ENCODE measurements at places on chromosomes 5 and 9.

DNA sequence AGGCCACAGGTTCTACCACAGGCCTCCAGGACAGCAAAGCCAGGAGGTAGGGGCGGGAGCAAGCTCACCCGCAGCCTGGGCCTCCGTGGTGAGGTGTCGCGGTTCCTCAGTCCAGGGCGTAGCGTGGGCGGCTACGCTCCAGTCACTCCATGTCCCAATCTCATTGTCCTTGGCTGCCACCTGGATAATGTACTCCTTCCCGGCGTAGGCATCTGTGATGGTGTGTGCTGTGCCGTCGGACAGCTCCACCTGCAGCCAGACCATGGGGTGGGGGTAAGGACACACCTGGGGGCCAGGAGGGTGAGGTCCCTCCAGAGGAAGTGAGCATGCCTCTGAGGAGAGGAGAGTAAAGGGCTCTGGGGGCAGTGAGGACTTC is 29.8 kb upstream of the ENHO start:
- DNase-seq = no peak

GRCh38 chr5:113271745-113272454 is 162.9 kb downstream of the TSSK1B start:
- no peak for DNase-seq

DNA sequence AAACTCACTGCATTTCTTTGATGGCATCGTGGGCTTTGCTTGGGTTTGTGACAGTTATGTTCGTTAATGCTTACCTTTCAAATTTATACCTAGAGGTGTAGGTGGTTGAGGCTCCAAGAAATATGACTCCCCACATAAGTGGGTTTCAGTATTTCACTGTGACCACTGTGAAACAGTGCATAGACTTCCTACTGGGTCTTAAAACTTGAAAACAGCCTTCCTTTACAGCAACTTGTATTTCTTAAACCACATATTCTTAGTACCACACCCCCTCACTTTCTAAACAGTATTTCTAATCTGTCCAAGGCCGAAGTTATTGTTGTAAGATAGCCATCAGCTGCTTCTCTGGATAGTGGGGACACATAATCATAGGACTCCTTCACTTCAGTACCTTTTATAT is 48.3 kb downstream of the TMEFF1 start:
- no peak for DNase-seq

DNA sequence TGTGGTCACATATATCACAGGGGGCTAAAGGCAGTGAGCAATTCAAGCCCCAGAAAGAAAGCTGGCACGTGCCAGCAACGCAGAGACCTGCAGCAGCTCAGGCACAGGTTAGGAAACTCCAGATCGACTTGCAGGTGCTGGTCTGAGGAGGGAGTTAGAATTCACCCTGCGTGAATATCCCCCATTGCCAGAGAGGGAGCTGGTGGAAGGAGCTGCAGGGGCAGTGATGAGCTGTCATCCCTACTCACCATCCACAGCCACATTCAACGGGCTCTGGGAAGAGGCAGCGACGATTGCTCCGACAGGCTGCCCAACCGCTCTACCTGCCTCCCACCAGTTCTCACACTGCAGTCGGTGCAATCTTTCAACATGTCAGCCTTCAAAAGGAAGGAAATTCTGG is 40.8 kb upstream of the CLK4 start:
- DNase-seq = no peak

- DNase-seq = no peak
These were observed 30.0 kb upstream of the RICTOR start for GRCh38 chr5:39104221-39104620.

DNA sequence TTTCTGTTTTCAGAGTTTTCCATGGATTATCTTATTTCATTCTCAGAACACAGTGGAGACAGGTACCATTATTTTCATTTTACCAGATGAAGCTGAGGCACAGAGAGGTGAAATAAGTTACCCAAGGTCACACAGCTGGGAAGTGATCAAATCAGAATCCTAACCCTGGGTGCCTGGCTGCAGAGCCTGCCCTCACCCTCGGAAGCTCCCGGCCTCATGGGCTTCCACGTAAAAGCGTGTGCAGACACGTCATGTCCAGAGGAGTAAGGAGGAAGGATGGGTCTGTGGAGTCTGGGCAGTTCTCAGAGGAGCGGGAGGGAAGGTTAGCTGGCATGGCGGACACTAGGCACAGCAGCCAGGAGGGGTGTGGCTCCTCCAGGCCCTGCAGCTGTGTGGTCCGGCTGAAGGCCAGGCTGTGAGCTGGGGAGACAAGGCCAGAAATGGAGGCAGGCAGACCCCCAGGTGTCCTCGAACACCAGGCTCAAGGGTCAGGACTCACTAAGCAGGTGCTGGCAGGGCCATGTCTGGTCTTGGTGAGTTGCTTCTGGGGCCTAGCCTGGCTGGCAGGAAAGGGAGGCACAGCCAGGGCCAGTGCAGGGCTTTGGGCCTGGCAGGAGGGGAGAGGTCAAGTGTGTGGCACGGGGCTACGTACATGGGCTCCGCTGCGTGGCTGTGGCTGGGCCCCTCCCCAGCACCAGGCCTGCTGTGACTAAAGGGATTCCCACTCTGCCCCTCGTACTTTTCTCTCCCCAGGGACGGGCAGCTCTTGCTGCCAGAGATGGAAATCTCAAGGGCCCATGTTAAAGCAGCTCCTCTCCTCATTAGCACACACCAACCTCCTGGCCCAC is 5.6 kb downstream of the TBC1D9B start:
- DNase-seq = no peak

DNA sequence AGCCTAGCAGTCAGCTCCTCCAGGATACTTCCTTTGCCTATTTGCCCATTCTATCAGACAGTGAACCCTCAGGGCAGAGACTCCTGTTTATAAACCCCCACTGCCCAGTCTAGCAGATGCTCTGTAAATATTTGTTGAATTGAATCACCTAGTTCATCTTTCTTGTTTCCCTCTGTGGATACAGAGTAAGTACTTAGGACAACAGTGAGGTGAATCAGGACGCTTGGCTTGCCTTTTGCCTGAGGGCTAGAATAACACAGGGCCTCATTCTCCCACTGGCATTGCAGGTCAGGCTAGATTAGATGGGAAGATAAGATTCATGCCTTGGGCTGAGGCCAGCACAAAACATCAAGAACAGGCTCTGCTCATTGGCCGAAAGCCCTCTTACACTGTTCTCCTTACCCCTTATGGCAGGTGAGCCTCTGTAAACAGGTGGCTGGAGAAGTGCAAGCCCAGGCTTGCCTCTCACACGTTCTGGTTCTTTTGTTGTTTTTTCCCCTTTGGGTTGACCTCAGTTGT is 22.2 kb downstream of the TNFSF8 start:
- DNase-seq = no peak

DNA sequence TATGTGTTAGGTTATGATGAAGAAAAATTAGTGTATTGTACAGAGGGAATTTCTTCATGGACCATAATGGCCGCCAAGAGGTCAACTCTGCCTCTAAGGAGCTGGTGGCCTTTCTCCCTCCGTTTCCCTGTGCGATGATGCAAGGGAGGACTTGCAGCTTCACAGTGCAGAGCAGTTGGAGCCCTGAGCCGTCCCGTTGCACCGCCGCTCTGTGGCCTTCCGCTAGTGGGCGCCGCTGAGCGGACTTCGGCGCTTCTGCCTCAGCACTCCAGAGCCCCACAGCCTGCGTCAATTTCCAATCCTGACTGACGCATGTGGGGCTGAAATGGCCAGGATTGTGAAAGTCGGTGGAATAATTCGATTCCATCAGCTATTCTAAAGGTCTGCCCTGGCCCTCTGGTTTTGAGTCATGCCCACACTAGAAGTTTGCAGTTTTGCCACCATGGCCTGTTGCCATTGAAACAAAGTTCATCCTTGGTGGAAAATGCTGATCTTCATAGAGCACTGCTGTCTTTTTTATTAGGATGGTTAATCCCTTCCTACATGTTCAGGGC is 22.7 kb upstream of the LECT2 start:
- no peak for DNase-seq

DNA sequence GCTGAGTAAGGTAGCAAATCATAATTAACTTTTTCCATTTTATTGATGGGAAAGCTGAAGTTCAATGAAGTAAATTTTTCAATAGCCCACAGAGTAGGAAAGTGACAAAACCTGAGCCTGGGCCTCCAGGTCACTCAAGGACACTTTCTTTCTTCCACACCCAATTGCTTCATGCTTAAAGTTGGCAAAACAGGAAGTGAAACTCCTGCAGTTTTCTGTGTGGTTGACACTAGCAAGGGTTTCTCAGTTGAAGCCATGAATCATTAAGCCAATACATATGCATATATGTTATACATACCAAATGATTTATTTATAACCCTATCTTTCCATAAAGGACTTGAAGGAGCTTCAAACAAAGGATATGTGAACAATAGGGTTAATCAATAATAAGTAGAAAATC is 13.9 kb downstream of the TLR4 start:
- DNase-seq = no peak

GRCh38 chr9:129822898-129823541 is 916 bp downstream of the TOR1A start:
- DNase-seq = no peak

DNA sequence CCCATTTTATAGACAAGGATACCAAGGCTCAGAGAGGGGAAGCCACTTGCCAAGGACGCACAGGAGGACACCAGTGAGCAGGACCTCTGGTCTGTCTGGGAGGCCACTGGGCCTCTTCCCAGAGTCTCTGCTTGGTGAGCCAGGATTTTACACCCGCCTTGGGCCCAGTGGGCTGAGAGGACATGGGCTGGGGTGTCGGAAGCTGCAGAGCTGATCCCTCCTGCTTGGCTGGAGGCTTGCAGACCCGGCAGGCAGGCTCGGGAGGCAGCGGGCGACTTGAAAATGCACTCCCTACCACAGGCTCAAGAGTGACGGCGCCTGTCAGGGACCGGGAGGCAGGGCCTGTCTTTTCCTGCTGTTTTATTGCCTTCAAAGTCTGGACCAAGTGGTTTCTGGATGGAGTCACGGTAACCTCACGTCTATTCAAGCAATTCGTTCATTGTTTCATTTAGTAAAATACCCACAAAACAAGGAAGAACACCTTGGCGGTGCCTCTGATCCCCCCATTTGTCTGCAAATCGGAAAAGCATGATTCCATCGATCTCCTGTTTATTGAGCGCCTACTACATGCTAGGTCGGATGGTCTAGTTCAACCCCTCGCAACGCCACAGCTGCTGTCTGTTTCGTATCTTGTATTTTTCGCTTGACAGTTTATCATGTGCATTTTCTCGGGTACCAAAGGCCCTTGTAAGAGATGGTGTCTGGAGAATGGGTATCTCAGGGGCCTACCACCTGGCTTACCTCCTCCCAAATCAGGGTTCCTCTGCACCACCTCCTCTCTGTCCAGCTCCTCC is 108.1 kb upstream of the IER5L start:
- DNase-seq = no peak

- no peak for DNase-seq
These were observed 16.5 kb downstream of the BRD3 start for GRCh38 chr9:134051319-134051718.

DNA sequence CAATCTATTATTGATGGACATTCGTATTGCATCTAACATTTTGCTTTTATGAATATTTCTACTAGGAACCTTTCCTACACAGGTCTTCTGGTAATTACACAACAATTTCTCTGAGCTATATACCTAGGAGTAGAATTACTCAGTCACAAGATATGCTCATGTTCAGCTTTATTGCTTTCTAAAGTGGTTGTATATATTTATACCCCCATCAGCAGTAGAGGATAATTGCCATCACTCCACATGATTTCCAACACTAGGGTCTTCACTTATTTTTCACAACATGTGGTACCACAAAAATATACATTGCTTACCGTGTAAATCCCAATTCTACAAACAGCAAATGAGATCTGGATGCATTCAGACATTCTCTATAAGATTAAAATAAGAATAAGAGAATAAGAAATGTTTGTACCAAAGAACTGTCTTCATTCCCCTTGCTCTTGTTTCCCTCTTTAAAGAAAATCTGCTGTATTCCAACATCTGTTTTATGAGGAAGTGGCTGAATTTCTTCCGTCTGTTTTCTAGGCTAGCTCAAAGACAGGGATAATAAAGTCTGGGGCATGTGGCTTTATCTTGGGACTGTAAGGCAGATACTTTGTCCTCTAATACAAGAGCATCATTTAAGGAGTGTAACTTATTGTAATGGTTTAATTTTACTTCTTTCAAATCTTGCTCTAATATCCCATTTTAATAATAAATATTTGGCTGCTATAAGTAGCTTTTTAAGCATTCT is 28.2 kb downstream of the ARL15 start:
- no peak for DNase-seq

- no peak for DNase-seq
These were observed 852 bp downstream of the ARHGEF37 start for GRCh38 chr5:149581931-149582768.

DNA sequence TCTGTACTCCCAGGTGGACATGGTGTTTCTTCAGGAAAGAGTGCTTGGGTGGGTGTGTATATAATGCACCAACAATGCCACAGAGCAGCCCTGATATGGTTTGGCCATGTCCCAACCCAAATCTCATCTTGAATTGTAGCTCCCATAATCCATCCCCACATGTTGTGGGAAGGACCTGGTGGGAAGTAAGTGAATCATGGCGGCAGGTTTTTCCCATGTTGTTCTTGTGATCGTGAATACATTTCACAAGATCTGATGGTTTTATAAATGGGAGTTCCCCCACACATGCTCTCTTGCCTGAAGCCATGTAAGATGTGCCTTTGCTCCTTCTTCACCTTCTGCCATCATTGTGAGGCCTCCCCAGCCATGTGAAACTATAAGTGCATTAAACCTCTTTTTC is 158.5 kb downstream of the NR3C1 start:
- DNase-seq = no peak

DNA sequence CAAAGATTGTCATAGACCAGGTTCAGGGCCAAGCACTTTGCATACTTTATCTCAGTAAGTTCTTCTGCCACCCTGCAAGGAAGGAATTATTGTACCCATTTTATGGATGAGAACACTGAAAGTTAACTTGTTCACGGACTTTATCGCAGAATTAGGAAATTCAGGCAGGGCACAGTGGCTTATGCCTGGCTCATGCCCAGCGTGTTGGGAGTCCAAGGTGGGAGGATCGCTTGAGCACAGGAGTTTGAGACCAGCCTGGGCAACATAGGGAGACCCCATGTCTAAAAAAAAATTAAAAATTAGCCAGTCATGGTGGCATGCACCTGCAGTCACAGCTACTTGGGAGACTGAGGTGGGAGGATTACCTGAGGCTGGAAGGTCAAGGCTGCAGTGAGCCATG is 72.4 kb downstream of the MFAP3 start:
- no peak for DNase-seq

GRCh38 chr5:83570916-83571315 is 99.4 kb downstream of the VCAN start:
- DNase-seq = no peak

GRCh38 chr5:123087173-123088030 is 1.6 kb upstream of the PRDM6 start:
- DNase-seq = no peak

- DNase-seq = no peak
These were observed 100.1 kb downstream of the KCNIP1 start for GRCh38 chr5:170603578-170604565.

- DNase-seq = no peak
These were observed 21.5 kb downstream of the VAV2 start for GRCh38 chr9:133970581-133971058.

DNA sequence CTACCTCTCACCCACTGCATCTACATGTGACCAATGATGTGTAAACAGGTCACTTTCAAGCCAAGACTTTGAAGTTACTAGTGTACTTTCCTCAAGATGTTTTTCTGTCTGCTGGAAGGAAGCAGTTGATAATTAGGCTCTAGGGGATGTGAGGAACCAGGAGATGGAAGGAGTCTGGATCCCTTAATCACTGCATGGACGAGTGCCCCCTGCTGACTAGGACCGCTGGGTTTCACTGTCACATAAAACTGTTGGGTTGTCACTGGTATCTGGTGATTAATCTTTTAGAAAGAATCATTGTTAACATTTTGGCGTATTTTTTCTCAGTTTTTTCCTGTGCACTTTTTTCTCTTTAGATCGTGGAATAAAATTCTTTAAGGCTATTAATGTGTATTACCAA is 79.5 kb downstream of the SREK1 start:
- DNase-seq = no peak
